ENCODE measurements at places on chromosomes 11 and 22.

GRCh38 chr11:6563121-6563619 is 40.2 kb downstream of the RRP8 start:
- no peak for DNase-seq

- peak; percentile 24 for DNase-seq
Measured at GRCh38 chr11:79100093-79100910, 340.5 kb downstream of the TENM4 start.

DNA sequence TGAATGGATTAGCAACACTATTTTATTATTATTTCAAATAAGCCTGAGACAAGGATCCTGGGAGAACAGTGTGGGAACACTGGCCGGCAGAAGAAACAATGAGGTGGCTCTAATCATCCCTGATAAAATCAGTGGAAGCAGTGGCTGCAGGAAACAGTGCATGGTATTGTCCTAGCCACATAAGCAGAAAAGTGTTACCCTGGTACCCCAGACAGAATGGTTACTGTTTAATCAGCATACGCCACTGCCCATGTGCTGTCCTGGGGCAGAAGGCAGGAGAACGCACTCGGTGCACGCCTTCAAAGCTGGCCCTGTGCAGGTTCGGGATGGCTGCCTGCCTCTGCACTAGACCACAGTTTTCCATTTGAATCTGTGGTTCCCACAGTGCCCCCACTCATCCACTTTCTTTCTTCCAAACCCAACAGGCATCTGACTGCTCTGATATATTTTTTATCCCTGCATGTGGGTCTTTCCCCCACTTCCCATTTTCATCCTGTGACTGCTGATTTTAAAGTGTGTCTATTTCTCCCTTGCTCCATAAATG is 25.7 kb downstream of the OPCML start:
- DNase-seq = no peak

DNA sequence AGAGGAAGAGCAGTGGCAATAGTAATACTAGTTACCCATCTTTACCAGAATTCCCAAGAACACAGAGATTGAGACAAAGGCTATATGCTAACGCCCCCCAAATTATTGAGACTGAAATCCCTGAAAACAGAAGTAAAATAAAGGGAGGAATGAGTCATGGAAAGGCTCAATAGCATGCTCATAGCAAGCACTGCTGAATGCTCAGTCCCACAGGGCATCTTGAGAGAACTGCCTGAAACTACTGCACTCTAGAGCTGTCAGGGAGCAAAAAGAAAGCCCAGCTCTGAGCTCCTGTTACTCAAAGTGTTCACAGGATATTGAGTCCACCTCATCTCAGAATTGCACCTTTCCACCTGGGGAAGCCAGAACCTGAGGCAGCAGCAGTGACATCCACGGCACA is 44.1 kb upstream of the FIBIN start:
- DNase-seq = no peak

- no peak for DNase-seq
Measured at GRCh38 chr11:120565466-120566155, 54.1 kb downstream of the GRIK4 start.

DNA sequence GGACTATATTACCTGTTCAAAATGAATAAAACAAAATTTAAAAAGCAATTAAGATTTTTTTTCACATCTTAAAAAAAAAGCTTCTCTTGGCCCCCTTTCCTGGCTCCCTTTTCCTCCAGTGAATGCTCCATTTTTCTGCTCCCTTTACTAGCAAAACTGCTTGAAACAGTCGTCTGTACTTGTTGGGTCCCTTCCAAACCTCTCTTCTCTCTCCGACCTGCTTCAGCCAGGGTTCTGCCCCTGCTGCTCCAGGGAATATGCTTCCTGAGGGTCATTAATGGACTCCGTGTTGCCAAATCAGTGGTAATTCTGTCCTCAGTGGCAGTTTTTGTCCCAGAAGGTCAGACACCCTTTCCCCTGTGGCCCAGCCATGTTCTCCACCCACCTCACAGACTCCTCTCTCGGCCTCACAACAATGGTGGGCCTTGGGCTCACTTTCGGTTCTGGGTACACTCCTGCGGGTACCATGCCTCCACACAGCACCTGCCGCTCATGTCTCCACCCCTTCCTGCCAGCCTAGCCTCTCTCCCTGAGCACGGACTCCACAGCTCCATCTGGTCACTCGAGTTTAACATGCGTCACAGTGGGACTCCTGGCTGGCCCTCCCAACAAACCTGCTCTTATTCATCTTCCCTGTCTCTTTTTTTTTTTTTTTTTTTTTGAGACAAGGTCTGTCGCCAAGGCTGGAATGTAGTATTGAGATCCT is 7.8 kb upstream of the POLR3H start:
- DNase-seq = no peak

DNA sequence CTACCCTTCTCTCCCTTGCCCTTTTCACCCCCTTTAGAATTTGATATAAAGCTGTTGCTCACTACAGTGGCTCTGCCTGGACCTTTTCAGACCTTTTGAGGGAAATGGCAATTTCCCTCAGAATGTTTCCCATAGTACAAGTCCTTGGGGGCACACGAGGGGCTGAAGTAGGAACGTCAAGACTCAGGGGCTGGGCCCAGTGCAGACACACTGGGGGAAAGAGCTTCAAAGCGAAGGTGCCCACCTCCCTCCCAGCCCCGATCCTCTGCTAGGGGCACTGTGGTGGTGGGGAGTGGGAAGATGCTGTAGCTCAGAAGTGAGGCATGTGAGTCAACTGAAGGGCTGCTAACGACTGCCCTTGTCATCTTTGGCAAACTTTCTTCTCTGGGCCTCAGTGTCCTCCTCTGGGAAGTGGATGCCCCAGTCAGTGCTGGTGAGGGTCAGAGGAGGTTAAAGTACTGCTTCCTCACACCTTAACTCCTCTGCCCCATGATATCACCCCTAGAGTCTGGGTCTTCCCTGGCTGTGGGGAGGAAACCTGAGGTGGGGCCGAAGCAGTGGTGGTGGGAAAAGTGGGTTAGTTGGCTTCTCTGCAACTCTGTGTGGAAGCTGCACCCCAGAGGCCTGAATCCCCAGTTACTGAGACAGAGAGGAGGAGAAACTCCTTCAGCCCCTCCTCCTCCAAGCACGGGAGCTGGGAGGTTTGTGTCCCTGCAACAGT is 425.3 kb upstream of the B3GAT1 start:
- no peak for DNase-seq

- no peak for DNase-seq
Measured at GRCh38 chr22:38240734-38241252, 32.0 kb downstream of the TMEM184B start.

GRCh38 chr22:19825904-19826618 is 28.6 kb downstream of the GNB1L start:
- DNase-seq = no peak

DNA sequence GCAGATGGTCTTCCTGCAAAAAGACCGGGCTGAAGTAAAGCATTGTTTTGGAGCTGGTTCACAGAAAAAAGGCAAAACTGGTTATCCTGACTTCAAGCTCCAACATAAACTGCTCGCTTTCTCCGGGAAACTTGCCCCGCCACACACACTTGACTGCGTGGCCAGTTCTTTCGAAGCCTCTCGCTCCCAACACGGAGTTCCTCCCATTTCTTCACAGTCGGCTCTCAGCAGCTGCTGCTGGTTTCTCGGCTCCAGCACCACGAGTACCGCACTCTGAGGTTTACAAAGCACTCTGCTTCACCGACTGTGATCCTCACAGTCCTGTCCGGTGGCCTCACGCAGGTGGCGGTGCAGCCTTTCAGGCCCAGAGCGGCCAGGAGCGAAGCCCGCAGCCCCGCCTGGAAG is 264 bp downstream of the CHEK1 start:
- DNase-seq = no peak

- DNase-seq = no peak
Measured at GRCh38 chr11:113675565-113675964, 30.5 kb downstream of the TMPRSS5 start.

GRCh38 chr11:47056261-47056915 is 119.8 kb downstream of the CSTPP1 start:
- DNase-seq = no peak

DNA sequence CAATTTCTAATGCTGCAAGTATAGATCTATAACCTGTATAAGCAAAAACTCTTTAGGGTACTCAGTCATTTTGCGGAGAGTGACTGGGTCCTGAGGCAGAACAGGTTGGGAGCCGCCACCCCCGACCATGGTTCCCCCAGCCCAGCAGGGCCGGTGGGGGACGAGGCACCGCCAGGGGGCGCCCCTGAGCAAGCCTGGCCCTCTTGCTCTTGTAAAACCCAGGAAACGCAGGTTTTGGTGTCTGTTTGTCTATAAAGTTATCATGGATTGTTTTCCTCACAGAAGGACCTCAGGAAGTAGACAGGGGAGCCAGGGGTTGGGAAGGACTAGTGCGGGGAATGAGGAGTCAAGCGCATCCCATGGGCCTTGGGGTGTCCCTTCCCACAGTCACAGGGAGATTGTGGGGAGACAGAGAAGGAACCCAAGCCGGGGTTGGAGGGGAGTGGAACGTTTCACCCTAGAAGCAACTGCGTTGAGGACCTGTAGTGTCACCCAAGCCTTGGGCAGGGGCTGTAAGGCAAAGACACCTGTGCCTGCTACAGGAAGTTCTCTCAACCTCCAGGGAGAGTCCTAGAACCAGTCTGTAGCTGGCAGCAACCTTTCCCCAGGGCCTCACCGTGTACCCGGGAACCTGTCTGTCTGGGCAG is 26.4 kb downstream of the KCTD17 start:
- peak; percentile 92 for DNase-seq

DNA sequence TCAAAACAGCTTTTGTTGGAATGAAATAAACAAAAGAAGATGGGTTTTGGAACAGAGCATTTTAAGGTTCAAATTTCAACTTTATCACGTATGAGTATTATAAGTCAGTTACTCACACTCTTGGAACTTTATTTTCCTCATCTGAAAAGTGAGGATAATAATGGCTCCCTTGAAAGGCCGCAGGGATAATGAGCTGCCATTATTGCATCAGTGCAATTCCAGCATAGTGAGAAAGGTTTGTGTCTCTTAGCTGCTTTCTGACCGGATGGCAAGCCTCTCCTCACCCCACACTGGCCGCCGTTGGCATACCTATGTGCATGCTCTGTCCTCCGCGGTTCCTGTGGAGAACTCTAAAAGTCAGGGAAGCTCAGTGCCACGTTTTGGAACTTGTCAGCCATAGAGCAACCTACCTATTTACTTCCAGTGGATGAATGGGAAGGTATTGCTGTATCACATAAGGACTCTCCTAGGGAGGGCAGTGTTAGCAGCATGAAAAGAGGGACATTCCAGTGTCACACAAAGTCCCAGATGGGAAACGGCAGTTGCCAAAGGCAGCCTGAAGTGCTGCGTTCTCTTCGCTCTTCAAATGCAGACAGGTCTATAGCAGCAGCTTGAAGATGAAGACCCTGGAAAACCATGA is 368.9 kb downstream of the NTM start:
- no peak for DNase-seq

DNA sequence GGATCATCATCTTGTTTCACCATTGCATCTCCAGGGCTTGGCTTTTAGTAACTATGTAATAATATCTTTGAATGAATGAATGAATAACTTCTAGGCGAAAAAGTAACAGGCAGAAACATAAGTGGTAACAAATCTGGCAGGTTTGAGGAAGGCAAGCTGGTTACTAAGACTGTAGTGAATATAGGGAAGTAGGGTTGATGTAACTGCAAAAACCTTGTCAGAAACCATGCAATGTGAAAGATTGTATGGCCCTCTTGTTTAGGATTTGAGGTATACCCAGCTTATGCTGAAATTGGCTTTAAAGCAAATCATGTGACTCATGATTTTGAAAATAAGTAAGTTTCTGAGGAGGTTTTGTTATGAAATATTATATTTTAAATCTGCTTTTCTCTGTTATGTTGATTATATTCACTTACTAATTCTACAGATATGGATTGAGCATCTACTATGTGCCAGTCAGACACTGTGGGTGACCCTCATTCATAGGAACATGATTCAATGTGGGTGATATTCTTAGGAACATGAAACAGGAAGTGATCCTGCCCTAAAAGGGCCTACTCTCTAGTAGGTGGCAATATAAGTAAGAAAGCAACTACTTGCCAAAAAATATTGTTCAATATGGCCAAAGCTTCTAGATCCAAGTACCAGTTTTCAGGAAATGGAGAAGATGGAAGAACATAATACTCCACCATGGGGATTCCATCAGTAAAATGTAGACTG is 115.5 kb upstream of the CCDC90B start:
- no peak for DNase-seq

DNA sequence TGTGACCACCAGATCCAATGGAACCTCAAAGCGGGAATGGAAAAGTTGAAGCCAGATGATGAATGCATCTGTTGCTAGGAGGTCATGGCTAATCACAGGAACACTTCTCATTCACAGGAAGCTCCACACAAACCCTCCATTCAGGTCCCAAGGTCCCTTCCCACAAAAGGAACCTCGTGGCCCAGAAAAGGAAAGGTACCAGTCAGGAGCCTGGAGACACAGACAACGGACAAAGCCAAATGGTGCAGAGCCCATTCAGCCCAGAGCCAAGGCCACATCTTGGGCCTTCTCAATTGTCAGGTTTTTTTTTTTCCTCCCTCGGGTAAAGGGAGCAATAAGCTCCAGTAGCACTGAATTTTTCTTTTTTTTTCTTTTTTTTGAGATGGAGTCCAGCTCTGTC is 87.0 kb downstream of the FAM168A start:
- DNase-seq = no peak

GRCh38 chr11:133829566-133829965 is 15.7 kb downstream of the SPATA19 start:
- DNase-seq = no peak

GRCh38 chr22:37731804-37732471 is 35.1 kb downstream of the TRIOBP start:
- DNase-seq = no peak

DNA sequence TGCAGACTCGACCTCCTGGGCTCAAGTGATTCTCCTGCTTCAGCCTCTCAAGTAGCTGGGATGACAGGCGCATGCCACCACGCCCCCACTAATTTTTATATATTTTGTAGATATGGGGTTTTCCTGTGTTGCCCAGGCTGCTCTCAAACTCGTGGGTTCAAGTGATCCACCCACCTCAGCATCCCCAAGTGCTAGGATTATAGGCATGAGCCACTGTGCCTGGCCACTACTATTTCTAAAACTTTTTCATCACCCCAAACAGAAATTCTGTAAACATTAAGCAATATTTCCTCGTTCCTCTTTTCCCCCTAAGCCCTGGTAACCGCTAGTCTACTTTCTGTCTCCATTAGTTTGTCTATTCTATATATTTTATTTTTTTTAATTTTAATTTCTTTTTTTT is 9.0 kb upstream of the ATG16L2 start:
- no peak for DNase-seq

GRCh38 chr11:3091081-3091845 is 34.0 kb upstream of the CARS1 start:
- no peak for DNase-seq

GRCh38 chr11:13448876-13449275 is 14.1 kb downstream of the BTBD10 start:
- DNase-seq = no peak

Data from stimulated activated CD4-positive, alpha-beta T cell treated with anti-CD3 and anti-CD28 coated beads, Interleukin-2, amount 100 ng/mL, for 24 hours (primary cell).